Central memory CD4-positive, alpha-beta T cell (primary cell): ENCODE measurements at places on chromosomes 2 and 18.

- no peak for DNase-seq
Measured at GRCh38 chr2:160156665-160157064, 43.4 kb downstream of the ITGB6 start.

GRCh38 chr2:157986761-157987160 lies 110.6 kb upstream of the ACVR1 start:
- DNase-seq = no peak

GRCh38 chr2:165070076-165070475 lies 114.8 kb upstream of the SLC38A11 start:
- no peak for DNase-seq

DNA sequence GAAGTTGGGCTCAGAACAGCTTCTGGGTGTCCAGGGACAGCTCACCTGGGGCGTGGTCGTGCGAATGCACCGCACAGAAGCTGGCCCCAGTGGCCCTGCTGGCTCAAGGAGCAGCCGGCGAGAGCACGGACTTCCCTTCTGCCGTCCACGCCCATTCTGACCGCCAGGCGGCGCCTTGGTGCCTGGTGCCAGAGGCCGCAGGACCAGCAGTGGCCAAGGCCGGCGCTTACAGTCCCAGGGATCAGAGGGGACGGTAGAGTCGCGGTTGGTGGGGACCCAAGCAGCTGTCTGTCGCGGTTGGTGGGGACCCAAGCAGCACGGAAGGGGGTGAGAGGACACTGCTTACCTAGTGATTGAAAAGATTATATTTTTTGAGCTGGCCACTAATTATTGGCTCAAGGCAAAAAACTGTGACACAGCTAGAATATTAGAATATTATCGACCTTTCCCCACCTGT lies 25.7 kb downstream of the NPPC start:
- no peak for DNase-seq

- DNase-seq = peak; percentile 62
Measured at GRCh38 chr2:96116879-96117533, 635 bp upstream of the ADRA2B start.

GRCh38 chr2:230068651-230069055 lies at the start of gene SLC16A14:
SLC16A14 (minus strand) TSS chr2:230068924; CDS start chr2:230059352, 9,572 bp downstream.
- DNase-seq = peak; percentile 5

GRCh38 chr2:189868896-189869295 lies 84.6 kb downstream of the PMS1 start:
- no peak for DNase-seq

- DNase-seq = no peak
Measured at GRCh38 chr18:50750546-50750945, 69.3 kb downstream of the MRO start.

- no peak for DNase-seq
Measured at GRCh38 chr2:231865222-231865621, 61.0 kb downstream of the NPPC start.

DNA sequence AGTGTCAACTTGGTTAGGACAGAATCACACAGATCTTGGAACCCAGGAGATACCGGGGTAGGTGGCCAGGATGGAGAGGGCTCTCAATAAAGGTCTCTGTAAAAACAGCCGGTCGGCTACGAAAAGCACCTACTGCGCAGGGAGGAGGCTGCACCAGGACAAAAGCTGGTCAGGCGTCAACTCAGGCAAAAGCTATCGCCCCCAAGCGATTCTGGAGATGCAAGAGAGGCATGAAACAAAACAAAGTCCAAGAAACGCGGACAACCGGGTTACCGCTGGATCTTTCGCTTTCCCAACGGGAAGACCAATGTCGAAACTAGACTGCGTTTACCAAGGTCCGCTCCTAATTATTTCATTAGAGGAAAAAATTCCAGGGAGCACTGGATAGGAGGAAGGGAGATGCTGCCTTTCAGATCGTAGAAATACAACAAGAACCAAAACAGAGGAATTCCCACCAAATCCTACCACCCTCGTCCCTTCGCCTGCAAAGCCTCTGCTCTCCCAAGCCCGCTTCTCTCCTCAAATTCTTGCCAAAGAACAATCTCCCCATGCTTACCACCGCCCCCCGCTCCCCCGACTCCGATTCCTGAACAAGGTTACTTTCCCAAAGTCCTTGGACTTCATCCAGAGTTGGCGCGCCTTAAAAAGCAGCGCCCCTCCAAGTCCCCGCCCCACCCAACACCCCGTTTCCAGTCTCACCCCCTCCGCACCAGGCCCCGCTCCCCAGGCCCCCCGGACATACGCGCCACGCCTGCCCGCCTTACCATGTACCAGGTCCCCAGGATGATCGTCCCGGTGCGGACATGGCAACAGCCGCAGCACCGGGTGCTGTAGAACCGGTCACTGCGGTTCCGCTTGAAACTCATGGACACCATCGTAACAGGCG lies 539 bp downstream of the LAPTM4A start:
- no peak for DNase-seq

- no peak for DNase-seq
Measured at GRCh38 chr2:64635976-64636911, 17.5 kb downstream of the SERTAD2 start.

- DNase-seq = no peak
Measured at GRCh38 chr2:96533292-96534073, 3.1 kb upstream of the ARID5A start.

GRCh38 chr18:1906421-1906820 lies 664.9 kb downstream of the METTL4 start:
- no peak for DNase-seq

- no peak for DNase-seq
Measured at GRCh38 chr18:25299426-25300300, 52.3 kb downstream of the ZNF521 start.

DNA sequence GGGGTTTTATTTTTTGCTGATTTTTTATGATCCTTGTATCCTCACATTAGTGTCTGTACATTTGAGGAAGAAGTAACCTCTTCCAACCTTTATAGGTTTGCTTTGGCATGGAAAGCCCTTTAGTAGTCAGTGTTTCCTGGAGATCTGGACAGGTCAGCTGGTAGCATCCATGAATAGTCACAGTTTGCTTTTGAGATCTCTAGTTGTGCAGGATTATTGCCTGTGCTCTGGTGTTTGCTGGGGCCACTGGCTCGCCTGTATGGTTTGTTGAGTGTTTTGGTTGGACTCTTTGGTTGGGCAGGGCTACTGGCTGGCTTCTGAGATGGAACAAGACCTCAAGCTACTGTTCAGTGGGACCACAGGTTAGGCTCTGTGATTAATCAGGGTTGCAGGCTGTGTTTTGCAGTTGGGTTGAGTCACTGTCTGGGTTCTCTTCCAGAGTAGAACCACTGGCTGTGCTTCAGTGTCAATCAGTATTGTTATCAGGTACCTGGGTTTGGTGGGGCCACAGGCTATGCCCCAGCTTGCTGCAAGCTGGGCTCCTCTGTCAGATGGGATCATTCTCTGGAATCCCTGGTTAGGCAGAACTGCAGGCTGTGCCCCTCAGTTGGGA lies 20.0 kb downstream of the SP140L start:
- DNase-seq = no peak

- no peak for DNase-seq
Measured at GRCh38 chr2:9228088-9228751, 21.6 kb downstream of the ASAP2 start.

GRCh38 chr18:25298853-25299274 lies 53.1 kb downstream of the ZNF521 start:
- no peak for DNase-seq

DNA sequence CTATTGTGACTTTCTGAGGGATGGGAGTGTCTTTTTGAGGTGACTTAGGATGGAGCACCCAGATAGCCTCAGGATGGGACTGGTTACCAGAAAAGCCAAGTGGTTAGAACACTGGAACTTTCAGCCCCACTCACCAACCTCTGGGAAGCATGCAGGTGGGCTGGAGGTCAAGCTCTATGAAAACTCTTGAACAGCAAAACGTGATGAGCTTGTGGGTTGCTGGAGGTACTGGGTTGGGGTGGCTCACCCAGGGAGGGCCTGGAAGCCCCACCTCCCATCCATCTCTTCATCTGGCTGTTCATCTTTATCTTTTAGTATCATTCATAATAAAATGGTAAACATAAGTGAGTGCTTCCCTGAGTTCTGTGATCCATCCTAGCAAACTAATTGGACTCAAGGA lies 216.4 kb downstream of the SPP2 start:
- DNase-seq = no peak

- DNase-seq = no peak
Measured at GRCh38 chr2:117745537-117745936, 69.0 kb upstream of the DDX18 start.

- no peak for DNase-seq
Measured at GRCh38 chr18:63617049-63617914, 26.8 kb downstream of the SERPINB4 start.

DNA sequence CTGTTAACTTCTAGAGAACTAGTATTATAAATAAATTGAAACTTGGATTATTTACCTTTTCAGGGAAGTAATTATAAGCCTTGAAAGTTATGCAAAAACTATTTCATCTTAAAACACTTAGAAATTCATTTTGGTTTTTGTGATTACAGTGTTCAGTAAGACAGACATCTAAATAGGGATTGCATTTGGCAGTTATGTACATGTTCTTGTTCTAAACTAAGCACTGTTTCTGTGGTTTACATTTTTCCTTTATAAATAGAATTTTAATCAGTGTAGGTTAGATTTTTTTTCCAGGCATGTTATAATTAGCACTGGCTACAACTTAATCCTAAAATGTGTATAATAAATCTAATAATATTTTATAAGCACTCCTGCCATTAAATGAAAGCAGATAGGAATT lies 35.0 kb downstream of the LCLAT1 start:
- DNase-seq = no peak

- DNase-seq = no peak
Measured at GRCh38 chr2:174892546-174892945, 112.6 kb downstream of the CHN1 start.

- DNase-seq = no peak
Measured at GRCh38 chr2:60548845-60549237, 4.6 kb downstream of the BCL11A start.

DNA sequence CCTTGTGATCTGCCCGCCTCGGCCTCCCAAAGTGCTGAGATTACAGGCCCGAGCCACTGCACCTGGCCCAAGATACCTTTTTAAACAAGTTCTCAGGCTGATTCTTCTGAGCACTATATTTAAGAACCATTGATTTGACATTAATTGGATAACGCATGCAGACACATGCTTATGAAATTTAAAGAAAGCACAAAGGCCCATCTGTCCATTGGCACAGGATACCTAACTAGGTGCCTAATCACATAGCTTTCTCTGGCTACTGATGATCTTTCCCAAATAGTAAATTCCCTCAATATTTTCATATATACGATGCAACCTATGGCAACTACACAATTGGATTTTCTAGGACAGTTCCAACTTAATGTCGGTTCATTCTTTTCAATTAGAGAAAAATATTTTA lies 62.5 kb upstream of the STAM2 start:
- DNase-seq = no peak

- no peak for DNase-seq
Measured at GRCh38 chr2:213861638-213862037, 549.2 kb upstream of the VWC2L start.

GRCh38 chr2:146004462-146004861 lies 1484.5 kb upstream of the ZEB2 start:
- no peak for DNase-seq

- no peak for DNase-seq
Measured at GRCh38 chr18:25256439-25256838, 95.5 kb downstream of the ZNF521 start.

DNA sequence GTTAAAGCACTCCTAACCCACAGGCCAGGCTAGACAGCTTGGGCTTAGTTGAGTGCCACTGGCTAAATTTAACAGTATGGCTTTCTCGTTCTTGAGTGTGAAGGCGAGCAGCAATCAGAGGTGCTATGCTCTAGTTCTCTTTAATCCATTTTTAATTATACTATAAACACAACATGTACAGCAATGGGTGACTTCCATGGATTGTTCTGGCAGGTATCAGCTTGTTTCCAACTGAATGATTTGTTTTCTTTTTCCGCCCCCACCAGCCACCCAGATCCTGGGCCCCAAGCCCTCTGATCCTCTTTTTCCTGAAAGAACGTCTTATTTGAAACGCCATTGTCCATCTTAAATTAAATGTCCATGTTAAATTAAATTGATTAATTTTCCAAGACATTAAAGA lies 244.8 kb downstream of the IKZF2 start:
- DNase-seq = no peak

DNA sequence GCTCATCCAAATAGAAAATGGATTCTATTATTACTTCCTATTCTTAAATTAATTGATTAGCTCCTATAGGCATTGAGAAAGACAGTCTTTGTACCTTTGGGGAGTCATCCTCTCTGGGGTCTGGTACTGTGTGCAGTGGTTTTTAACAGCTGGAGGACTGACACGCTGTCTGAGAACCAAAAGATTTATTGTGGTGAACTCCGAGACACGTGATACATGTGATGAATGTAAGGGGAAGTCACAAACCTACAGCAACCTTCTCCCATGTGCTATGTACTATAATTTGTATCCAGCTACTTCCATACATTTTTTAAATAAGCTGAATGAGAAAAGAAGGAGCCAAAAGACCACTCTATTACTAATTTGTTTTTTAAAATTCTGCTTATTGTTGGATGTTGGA lies 133.7 kb downstream of the GALNT3 start:
- no peak for DNase-seq

GRCh38 chr2:28624793-28625701 lies 126.6 kb upstream of the PPP1CB start:
- peak; percentile 83 for DNase-seq

DNA sequence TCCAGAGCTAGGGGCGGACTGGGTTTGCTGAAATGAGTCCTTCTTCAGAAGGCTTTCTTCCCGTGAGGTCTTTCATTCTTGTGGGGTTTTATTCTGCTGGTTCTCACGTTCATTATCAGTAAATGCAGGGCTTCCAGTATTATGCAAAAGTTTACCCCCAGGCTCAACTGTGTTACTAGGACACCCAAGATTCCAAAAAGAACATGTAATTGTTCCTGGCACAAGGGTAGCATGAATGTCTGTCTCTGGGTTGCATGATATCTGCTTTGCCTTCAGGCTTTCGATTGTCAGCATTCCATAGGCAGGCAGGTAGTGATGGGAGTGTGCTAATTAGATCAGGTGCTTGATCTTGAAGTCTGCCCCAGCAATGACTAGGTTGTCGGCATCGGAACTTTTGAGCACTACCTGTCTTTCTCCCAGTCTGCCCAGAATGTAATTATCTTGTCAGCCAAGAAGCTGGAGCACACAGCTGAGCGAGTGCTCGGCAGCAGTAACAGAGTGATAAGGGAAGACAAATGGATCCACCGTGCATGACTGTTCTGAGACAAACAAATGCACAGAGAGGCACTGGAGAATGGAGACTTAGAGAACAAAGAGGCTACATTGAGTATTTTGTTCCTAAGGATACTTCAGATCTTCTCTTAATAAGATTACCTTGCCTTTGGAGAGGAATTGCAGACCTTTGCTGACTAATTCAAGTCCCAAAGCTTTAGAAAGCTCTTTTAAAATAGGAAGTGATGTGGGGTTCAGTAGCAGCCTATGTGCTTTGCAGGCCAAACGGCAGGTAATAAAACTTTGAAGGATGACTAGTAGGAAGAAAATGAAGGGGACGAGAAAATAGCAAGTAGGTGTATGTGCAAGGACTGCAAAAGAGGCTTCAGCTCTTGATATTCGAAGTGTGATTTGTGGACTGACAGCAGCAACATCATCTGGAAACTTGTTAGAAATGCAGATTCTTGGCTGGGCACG lies 41.9 kb downstream of the ITGB6 start:
- no peak for DNase-seq

- DNase-seq = no peak
Measured at GRCh38 chr18:75454022-75454795, 26.7 kb upstream of the SMIM21 start.
